ENCODE measurements at places on chromosomes 6 and 20.
A peak's percentile ranks its signal among the peaks of the same experiment; 100 is the strongest.

DNA sequence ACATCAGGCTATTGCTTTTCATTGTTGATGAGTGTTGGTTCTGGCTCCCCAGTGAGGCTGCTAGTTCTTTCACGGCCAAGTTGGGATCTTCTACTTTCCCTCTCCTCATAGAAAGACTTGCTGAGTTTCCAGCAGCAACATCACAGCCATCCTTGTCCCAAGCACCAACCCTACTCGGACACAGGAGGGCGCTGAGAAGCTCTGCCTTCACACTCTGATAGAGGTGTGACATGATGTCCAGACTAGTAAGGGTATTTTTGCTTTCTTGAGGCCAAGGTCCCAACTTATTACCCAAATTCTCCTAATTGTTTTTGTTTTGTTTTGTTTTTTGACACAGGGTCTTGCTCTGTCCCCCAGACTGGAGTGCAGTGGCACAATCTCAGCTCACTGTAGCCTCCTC is 3.0 kb upstream of the GCM1 start:
- DNase-seq = no peak

DNA sequence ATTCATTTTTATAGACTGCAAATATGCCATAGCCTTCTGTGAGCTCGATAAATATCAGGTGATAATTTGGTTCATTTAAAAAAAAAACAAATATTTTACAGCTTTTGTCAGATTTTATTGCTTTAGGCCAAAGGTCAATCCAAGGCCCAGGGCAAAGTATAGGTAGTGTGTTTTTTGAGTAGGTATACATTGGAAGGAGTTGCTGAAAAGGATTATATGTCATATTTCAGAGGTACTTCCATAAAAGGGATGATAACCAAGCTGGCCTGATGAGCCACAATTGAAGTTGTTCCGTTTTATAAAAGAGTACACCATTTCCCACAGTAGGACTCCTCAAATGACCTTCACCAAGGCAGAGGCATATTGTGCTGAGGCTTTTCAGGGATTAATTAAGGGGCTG is 452.8 kb upstream of the FLRT3 start:
- no peak for DNase-seq

DNA sequence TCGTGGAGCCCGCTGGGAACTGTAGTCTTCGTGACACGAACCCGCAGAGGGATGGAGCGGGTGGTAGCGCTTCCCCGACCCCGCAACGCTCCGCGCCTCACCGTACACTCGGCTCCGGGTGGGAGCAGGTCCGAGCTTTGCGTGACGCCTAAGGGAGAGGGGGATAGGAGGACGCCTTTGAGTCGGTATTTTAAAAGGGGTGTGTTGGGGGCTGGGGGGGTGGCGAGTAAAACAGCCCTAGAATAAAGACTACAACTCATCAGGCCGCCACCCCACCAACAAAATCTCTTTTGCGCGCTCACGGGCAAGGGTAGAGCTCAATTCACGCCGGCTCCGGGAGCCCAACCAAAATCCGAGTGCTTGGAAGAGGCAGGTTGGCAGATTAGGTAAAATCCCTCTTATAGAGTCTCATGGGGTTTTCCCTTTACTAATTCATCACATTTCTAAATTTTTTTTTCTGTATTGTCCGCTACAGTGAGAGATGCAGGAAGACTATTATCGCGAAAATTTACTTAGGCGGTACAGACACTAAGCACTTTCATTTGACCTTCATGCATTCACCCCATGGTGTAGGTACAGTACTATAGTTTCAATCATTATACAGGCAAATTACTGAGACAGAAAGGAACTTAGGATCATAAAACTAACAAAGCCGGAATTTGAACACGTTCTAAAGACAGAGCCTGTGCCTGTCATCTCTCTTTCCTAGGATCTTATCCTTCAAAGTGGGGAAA is 706 bp upstream of the SNX14 start:
- DNase-seq = peak; percentile 14

- DNase-seq = no peak
Observed at GRCh38 chr20:12153628-12154027, 235.9 kb downstream of the BTBD3 start.

- no peak for DNase-seq
Observed at GRCh38 chr6:77151241-77151640, 312.1 kb downstream of the HTR1B start.

- DNase-seq = no peak
Observed at GRCh38 chr6:37552267-37552666, 52.6 kb upstream of the CCDC167 start.

GRCh38 chr6:160279850-160280249 is 21.2 kb upstream of the SLC22A2 start:
- DNase-seq = no peak

DNA sequence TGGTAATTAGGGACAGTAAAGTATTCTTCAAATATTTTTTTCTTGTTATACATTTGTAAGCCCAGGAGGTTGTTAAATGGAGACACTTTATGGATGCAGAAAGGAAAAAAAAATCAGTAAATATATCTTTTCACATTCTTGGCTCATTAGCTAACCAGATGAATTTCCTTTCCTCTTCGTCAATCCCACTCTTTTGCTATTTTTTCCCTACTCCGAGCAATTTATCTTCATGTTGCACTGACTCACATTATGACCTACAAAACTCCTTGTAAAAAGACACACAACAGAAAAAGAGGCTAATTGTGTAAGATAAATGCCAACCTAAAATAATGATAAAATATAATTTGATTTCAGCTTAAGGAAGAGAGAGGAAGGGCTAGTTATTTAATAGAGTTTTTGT is 472.9 kb upstream of the ZNF337 start:
- no peak for DNase-seq

DNA sequence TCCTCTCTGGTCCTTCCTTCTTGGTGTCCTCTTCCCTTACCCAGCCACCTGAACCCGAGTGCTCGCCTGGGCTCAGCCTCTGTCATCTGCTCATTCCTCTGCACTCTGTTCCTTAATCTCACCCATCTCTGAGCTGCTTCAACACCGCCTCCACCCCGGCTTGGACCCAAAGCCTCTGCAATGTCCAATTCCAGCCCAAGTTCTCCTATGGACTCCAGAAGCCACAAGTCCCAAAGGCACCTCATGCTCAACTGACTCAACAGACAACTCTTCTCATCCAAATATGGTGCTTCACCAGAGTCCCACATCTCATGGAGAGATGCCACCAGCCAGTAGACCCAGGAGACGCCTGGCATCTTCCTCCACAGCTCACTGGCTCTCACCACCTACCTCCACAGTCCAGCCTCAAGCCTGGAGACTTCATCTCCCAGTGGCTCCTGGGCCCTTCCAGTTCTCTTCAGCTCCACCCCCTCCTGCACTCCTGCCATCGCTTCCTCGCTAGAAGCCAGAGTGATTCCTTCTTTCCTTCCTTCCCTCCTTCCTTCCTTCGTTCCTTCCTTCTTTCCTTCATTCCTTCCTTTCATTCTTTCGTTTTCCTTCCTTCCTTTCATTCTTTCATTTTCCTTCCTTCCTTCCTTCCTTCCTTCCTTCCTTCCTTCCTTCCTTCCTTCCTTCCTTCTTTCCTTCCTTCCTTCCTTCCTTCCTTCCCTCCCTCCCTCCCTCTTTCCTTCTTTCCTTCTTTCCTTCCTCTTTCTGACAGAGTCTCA is 40.9 kb upstream of the NNAT start:
- DNase-seq = no peak

DNA sequence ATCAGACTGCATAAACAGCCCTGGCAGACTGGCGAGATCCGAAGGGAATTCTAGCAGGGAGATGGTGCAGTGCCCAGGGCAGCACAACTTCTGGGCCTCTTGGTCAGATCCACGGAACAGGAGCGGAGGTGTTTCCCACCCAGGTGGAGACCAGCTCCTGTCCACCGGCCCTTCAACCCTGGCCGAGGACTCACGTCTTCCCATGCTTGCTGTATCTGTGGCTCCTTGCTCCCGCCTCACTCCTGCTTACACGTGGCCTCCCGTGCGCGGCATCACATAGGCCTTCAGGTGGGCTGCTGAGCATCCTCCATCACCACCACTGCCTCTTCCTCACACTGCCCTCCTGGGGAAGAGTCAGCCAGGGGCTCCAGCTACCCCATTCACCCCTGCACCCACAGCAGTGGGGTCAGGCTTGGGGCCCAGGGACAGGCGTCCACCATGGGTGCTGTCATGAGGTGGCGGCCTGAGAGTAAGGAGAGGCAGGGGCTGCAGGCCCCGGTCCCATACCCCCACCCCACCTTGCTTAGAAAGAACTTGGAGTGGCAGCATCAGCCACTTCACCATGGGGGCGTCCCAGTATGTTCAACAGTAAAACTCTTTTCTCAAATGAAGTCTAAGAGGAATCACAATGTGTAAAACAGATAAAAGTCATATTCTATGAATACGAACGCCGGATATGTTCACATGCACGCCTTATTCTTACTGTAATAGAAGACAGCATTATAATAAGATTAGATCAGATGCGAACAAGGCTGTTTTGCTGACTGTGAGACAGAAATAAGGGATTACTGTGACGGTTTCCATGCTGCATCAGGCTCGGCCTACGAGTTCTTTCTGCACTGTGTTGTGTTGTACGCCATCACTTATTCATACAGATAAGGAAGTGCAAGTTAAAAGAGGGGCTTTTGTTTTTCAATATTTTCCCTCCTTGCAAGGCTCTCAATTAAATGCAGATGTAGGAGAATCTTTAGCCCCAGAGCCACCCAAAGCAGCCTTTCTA is 165.4 kb downstream of the GRM4 start:
- no peak for DNase-seq

DNA sequence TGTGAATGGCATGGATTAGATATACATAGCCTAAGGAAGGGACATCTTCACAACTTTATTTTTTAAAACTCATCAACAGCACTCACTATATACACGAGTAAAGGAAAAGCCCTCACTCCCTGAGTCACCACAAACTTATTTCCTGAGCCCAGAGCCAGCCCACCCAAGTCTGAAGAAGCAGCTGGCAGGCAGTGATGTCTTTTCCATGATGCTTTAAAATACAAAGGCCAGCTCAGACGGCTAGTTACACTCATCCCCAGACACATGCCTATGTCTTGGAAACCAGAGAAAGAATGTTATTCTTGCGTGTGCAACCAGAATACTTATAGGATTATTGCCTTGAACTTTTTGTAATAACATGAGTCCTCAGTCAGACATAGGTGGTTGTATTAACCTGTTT is 114.4 kb downstream of the ADGRG6 start:
- DNase-seq = no peak

DNA sequence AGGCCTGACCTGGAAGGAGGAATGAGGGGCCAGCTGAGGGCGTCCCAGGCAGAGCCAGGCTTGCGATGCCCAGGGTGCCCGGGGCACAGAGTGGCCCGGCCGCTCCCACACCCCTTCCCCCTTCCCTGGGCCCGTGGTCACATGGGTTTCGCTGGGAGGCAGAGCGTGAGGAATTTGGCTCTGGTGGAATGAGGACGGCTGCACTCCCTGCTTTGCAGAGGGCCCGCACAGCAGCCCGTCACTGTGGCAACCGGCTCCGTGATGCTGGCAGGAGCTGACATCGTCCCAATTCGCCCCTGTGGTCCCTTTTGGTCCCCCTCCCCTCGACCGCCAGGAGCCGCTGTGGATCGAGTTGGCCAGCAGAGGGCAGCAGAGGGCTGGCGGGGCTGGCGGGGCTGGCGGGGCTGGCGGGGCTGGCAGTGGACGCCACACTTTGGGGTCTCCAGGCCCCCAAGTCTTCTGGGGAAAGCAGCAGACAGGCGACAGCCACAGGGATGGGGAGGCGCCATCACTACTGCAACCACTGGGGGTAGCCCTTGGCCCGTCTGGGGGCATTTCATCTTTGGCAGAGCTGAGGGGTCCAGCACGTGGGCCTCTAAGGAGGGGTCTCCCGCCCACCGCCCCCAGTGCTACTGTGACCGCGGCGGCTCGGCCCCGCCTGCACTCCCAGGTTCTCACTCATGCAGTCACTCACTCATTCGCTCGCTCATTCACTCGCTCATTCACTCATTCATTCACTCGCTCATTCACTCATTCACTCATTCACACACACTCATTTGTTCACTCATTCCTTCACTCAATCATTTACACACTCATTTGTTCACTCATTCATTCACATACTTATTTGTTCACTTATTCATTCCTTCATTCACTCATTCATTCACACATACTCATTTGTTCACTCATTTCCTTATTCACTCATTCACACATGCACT is 49.7 kb upstream of the BHLHE23 start:
- peak; percentile 31 for DNase-seq

DNA sequence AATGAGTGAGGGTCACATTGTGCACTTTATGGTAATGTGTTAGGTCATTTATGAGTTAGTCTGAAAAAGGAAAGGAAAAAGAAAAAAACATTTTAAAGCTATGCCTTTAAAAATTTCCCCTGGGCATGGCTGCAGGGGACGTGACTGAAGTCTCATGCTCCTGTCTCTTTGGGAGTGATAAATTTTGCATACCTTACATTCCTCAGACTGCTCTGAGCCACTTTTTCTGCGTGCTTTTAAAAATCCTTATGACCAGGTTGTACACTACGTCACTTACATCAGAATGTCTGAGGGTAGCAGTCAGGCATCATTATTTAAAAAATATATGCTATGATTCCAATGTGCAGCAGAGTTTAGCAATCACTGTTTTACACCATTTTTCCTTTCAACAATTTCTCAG is 121.2 kb downstream of the RFPL4B start:
- DNase-seq = no peak

DNA sequence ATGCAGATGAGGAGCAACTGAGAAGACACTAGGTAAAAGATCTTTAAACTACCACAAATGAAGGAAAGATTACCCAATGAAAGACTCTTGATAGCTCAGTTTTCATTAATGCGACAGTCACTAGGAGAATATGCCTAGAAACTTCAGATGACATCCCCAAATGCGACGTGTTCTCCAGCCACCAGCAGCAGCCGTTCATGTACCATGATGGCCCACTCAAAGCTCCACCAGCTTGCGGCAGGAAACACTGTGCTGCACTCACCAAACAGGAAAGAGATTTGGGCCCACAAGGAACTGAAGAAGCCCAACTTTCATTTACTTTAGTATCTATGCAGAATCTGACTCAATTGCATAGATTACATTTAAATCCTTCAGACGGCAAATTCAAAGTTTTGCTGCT is 7.5 kb downstream of the DIDO1 start:
- DNase-seq = no peak

- no peak for DNase-seq
Observed at GRCh38 chr20:62377064-62377461, 9.8 kb upstream of the RPS21 start.

GRCh38 chr20:45993197-45993951 is 15.3 kb upstream of the MMP9 start:
- DNase-seq = no peak
